ENCODE measurements at places on chromosomes 11 and 22.

GRCh38 chr11:468493-468892 lies 18.4 kb downstream of the PTDSS2 start:
- DNase-seq = no peak

DNA sequence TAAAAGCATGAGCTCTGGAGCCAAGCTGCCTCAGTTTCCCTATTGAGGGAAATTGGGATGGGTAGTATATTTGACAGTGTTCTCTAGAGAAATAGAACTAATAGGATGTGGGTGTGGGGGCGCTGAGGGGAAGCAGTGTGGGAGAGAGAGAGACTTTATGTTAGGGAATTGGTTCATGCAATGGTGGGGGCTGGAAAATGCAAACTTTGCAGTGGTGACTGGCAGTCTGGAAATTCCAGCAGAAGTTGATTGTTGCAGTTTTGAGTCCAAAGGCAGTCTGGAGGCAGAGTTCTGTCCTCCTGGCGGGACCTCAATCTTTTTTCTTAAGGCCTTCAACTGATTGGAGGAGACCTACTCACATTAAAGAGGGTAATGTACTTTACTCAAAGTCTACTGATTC lies 59.4 kb upstream of the SYT13 start:
- DNase-seq = no peak

DNA sequence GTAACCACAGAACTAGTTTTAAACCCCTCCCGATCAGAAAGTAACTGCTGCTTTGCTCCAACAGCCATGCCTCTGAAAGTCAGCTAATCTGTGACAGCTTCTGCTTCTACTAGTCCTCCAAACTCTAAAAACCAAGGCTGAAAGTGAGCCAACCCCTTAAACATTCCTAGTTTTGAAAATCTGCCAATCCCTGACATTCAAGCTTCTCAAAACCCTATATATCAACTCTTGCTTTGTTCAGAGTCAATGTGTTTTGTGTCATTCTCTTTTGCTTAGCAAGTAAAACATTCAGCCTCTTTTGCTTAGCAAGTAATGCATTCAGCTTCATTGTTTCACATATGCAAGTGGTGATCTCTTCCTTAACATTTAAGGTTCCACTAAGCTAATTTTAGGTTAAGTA lies 56.9 kb downstream of the ATG16L2 start:
- DNase-seq = no peak

GRCh38 chr11:11798586-11799438 lies 43.0 kb upstream of the USP47 start:
- peak; percentile 74 for DNase-seq

GRCh38 chr11:8192016-8192895 lies 23.4 kb upstream of the RIC3 start:
- DNase-seq = peak; percentile 68

GRCh38 chr11:43927925-43928707 lies 14.3 kb upstream of the C11orf96 start:
- DNase-seq = no peak

DNA sequence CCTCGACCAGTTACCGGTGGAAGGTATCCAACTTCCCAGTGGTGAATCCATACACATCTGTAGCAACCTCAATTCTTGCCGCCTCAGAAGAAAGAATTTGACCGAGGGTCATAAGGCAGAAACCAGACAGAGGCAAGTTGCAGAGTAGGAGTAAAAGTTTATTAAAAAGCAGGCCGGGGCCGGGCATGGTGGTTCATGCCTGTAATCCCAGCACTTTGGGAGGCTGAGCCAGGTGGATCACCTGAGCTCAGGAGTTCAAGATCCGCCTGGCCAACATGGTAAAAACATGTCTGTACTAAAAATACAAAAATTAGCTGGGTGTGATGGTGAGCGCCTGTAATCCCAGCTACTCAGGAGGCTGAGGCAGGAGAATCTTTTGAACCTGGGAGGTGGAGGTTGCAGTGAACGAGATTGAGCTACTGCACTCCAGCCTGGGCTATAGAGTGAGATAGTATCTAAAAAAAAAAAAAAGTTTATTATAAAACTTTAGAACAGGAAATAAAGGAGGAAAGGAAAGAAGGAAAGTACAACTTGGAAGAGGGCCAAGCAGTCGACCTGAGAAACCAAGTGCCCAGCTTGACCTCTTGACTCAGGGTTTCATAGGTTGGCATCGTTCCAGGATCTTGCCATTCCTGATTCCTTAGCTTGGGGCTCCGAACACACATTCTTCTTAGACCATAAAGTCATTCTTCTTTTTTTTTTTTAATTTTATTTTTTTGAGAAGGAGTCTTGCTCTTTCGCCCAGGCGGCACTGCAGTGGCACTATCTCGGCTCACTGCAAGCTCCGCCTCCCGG lies 27.8 kb downstream of the RGL4 start:
- no peak for DNase-seq

- DNase-seq = no peak
Observed at GRCh38 chr22:29231971-29232959, 26.6 kb downstream of the EMID1 start.

- no peak for DNase-seq
Observed at GRCh38 chr11:86251345-86251744, 6.8 kb downstream of the EED start.

DNA sequence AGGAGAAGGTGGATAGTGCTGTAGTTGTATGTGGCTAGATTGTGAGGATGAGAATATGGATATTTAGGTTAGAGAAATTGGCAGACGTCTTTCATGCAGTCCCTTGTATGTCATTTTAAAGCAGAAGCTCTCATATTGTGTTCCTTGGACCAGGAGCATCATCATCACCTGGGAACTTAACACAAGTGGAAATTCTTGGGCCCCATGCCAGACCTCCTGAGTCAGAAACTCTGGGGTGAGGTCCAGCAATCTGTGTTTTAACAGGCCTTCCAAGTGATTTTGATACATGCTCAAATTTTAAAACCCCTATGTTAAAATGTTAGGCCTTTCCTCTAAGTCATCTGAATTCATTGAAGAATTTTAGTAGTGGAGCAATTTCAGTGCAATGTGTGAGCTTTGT lies 34.8 kb downstream of the JHY start:
- DNase-seq = no peak

DNA sequence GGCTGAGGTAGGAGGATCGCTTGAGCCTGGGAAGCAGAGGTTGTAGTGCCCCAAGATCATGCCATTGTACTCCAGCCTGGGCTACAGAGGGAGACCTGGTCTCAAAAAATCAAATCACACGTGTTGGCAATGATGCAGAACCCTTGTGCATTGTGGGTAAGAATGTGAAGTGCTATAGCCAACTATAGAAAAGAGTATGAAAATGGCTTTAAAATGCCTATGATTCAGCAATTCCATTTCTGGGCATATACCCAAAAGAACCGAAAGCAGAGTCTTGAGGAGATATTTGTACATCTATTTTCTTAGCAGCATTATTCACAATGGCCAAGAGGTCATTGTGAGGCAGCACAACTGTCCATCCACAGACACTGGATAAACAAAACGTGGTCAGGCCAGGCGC lies 2.6 kb upstream of the FADS3 start:
- no peak for DNase-seq

DNA sequence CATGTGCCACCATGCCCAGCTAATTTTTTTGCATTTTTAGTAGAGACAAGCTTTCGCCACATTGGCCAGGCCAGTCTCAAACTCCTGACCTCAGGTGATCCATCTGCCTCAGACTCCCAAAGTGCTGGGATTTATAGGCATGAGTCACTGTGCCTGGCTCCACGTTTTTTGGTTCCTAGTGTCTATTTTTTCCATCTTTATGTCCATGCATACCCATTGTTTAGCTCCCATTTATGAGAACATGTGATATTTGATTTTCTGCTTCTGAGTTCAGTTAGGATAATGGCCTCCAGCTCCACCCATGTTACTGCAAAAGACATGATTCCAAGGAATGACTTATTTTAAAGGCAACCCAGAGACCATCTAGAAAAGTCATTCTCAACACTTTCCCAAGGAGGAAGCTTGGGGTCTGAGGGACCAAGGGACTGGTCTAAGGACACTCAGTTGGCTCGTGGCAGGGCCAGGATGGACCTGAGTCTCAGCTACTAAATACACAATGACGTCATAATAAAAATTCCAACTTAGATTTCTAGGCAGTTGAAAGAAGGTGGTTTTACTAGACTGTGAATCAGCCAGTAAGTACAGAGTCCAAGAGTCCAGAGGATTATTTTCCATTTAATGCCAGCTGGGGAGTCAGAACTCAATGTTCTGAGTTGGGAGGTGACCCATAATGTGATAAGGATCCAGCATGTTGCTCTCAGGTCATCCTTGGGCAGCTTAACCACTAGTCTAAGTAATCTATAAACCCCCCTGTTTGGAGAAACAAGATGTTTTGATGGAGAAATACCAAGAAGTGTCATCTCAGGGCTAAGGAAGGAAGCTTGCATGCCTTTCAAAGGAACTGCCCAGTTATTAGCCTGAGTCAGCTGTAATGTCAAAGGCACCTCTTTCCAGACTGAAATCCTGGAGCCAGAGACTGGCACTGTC lies 39.4 kb downstream of the ABTB2 start:
- DNase-seq = no peak

DNA sequence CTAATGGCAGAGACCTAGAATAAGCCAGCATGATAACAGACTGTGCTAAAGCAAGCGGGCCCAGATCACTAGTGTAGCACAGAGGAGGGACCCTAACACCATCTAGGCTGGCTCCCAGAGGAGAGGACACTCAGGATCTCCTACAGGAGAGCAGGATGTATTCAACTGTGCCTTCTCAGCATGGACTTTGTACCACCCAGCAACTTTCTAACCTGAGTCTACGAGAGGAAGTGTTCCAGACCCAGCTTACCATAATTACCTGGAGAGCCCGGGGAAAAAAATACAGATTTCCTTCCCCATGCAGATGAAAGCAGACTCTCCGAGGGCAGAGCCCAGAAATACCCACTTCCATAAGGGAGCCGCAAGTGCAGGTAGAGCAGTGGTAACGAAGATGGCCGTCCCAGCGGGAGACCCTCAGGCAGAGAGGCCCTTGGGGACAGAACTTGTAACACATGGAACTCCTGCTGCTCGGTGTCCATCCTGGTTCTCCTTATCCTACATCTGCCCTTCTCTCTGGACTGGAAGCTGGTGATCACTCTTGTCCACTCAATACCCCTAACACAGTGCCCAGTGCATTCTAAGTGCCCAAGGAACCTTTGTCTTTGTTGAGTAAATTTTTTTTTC lies 20.2 kb downstream of the DDX25 start:
- DNase-seq = no peak
